Cardiac muscle cell (in vitro differentiated cells and primary cell): ENCODE measurements at places on chromosomes 1 and 21. TPM values are rescaled to one million over a fixed set of nuclear protein-coding genes. Genes with fewer than 3 reads are reported as not detected.

DNA sequence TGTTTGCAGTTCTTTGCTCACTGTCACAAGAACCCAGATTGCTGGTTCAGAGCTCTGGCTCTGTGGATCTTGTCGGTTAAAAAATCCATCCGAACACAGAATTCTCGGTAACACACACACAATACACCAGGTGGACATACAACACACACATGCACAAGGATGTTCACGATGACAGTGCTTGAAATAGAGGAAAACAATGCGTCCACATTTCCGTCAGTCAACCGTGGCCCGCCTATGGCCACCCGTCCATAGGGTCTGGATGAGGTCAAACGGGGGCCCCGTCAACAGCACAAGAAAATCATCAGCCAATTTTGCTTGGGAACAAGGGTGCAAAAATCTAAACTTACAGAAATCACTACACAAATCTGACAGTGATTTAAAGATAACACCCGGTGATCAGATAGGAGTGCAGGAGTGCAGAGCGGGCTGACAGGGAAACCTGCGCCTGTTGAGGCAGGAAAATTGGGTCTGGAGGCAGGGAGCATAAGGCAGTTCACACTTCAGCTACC lies 50.4 kb upstream of the SLC19A1 start:
- no peak overlapping the region for H3K27ac ChIP-seq
- H3K4me1 ChIP-seq, result no peaks in the 10 kb centered on the region
- H3K4me3 ChIP-seq, result no peak overlapping the region

DNA sequence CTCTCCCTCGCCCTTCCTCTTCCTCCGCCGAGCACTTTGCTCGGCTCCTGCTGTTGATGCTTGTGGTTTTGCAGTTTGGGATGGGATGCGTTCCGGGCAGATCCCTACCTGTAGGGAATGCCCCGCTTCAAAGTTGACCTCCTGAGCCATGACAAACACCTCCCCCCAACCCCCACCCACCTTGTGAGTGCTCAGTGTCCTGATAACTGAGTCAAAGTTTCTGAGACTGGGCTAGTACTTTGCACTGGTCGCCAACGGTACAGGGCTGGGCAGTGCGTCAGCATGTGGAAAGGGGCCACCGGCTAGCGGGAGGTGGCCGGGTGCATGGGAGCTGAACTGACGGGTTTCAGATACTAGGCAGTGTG lies 771 bp downstream of the RABGAP1L start:
- no peak overlapping the region for H3K27ac ChIP-seq
- H3K4me1 ChIP-seq, result peaks cover 6% of the 10 kb centered on the region

DNA sequence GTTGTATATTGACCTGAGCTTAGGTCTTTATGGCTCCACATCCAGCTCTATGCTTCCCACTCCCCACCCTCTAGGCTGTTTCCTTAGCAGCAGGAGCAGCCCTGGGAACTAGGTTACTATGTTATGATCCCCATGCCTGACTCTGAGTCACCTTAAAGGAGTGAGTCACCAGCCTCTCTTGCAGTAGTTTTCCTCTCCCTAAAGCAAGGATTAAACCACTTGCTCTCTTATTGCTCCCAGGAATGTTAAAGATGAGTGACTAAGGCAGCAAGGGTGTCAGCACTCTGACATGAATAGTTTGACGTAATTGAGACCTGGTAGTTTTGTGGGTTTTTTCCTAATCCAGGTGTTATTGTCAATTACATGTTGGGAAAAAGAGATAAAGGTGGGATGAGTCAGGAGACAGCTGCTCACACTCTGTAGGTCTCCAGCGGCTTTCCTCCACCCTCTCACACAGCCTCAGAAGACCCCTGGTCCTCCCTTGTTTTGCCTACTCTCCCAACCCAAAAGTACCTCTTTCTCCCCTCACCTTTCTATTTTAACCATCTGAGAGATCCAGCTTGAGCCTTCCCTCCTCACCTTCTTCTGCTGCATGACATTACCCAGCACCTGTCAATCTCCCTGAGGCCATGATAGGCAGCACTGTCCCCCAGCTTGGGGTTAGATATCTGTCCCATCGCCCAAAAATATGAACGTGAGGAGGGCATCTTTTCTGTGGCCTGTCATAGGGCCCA lies 369.1 kb upstream of the VAMP3 start:
- H3K27me3 ChIP-seq, result no peaks in the 10 kb centered on the region
- H3K27ac ChIP-seq, result no peak overlapping the region
- peaks cover 9% of the 10 kb centered on the region for H3K4me1 ChIP-seq
- no peak for DNase-seq
- no peaks in the 10 kb centered on the region for H3K36me3 ChIP-seq

DNA sequence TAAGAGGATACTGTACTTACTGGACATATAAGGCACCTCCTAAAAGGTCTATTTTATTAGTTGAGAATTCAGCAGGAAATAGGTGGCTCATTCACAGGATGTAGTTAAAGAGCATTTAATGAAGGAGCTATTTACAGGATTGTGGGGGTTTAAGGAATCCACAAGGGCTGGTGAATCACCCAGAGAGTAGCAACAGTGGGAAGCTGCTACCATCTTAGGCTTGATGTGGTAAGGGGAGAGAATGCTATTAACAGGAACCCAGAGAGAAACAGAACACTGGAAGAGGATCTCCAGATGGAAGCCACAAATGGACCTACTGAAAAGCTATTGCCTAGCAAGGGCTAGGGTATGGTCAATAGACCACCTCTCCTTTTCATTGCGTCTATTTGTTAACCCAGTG lies 52.0 kb upstream of the COL11A1 start:
- H3K27me3 ChIP-seq, result no peaks in the 10 kb centered on the region
- no peak overlapping the region for H3K27ac ChIP-seq
- no peak for DNase-seq
- H3K4me3 ChIP-seq, result no peak overlapping the region

- peaks cover 70% of the 10 kb centered on the region for H3K4me1 ChIP-seq
- peak overlapping the region; percentile 91 for H3K27ac ChIP-seq
- H3K4me3 ChIP-seq, result no peak overlapping the region
Observed at GRCh38 chr1:226660410-226661182, 78.5 kb downstream of the ITPKB start.

- H3K4me3 ChIP-seq, result no peak overlapping the region
- peaks cover 36% of the 10 kb centered on the region for H3K27me3 ChIP-seq
- H3K4me1 ChIP-seq, result no peaks in the 10 kb centered on the region
Observed at GRCh38 chr1:85041793-85042192, 6.5 kb downstream of the MCOLN3 start.

- H3K4me3 ChIP-seq, result no peak overlapping the region
- peaks cover 3% of the 10 kb centered on the region for H3K4me1 ChIP-seq
- peak; percentile 71 for DNase-seq
- peak overlapping the region; percentile 0 for H3K27ac ChIP-seq
- no peaks in the 10 kb centered on the region for H3K27me3 ChIP-seq
- no peaks in the 10 kb centered on the region for H3K36me3 ChIP-seq
Observed at GRCh38 chr1:170929835-170930554, 5.3 kb upstream of the MROH9 start.

GRCh38 chr21:44473915-44474555 lies 18.7 kb downstream of the LRRC3 start:
- no peak overlapping the region for H3K4me3 ChIP-seq
- H3K27me3 ChIP-seq, result no peaks in the 10 kb centered on the region
- H3K36me3 ChIP-seq, result no peaks in the 10 kb centered on the region
- no peak for DNase-seq

DNA sequence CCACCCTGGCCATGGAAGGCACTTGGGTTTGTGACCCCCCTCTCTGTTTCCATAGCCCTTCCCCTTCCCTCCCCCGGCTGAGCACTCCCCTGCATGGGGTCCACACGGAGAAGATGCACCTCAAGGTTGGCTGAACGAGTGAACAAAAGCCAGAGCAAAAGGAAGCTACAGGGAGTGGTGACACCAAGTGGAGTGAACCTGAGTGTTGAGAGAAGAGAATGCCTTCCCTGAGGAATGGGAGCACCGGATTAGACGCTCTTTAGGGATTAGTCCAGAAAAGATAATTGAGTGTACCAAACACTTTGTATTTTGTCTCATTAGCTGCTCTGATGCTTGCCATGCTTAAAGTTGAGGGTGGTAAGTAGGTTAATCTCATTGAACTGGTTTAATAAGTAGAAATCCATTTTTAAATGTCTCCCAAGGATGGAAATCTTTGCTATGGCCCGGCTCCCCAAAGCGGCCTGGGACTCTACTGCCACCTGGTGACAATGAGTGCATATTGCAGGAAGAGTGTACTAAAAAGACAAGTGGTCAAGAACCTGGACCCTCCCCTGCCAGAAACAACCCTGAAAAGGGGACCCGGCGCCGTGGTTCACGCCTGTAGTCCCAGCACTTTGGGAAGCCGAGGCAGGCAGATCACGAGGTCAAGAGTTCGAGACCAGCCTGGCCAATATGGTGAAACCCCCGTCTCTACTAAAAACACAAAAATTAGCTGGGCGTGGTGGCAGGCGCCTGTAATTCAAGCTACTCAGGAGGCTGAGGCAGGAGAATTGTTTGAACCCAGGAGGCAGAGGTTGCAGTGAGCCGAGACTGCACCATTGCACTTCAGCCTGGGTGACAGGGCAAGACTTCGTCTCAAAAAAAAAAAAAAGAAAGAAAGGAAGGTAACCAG lies 150.6 kb upstream of the ZC3H12A start:
- H3K4me1 ChIP-seq, result no peaks in the 10 kb centered on the region
- H3K27ac ChIP-seq, result no peak overlapping the region
- peak; percentile 29 for DNase-seq
- H3K4me3 ChIP-seq, result no peak overlapping the region
- no peaks in the 10 kb centered on the region for H3K27me3 ChIP-seq

DNA sequence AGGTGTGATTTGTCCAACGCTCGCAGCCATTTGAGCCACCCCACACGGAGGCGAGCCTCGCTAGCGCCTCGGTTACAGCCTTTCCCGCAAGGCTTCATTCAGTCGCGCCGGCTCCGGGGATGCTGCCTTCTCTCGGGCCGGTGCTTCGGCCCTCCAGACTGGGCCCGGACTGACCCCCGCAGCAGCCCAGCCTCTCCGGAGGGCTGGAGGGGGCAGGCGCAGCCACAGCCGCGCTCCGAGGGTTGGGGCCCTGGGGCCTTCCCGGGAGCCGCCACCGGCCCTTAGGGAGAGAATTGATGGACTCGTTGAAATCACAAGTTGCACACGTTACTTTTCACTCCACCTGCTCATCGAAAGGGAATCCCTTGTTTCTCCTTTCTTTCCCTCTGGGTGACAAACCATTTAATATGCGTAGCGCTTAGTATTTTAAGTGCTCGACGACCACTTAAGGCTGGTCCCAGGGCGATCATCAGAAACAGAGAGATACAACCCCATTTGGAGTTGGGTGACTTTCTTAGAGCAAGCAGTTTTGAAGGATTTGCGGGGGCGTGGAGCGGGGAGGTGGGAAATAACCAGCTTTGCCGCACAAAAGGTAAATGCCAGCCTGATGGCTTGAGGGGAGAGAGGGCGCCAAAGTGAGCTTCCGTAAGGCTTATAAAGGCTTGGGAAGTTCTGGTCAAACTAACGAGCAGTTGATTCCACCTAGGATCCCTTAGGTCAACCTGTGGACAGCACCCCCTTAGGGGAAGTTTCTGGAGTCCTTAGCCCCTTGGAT lies 24.6 kb upstream of the ENAH start:
- DNase-seq, result no peak
- H3K36me3 ChIP-seq, result no peaks in the 10 kb centered on the region
- H3K4me3 ChIP-seq, result no peak overlapping the region
- peaks cover 18% of the 10 kb centered on the region for H3K27me3 ChIP-seq

- H3K4me1 ChIP-seq, result peaks cover 13% of the 10 kb centered on the region
- H3K4me3 ChIP-seq, result no peak overlapping the region
- H3K27me3 ChIP-seq, result peaks cover 16% of the 10 kb centered on the region
- peak; percentile 37 for DNase-seq
- H3K27ac ChIP-seq, result peak overlapping the region; percentile 60
- no peaks in the 10 kb centered on the region for H3K36me3 ChIP-seq
Observed at GRCh38 chr1:109198043-109198695, 15.5 kb upstream of the SARS1 start.

GRCh38 chr1:3069491-3070308 lies 697 bp downstream of the PRDM16 start:
- peaks cover 80% of the 10 kb centered on the region for H3K27me3 ChIP-seq
- DNase-seq, result peak; percentile 88
- peak overlapping the region; percentile 82 for H3K4me3 ChIP-seq
- no peaks in the 10 kb centered on the region for H3K36me3 ChIP-seq
- peaks cover 49% of the 10 kb centered on the region for H3K4me1 ChIP-seq

DNA sequence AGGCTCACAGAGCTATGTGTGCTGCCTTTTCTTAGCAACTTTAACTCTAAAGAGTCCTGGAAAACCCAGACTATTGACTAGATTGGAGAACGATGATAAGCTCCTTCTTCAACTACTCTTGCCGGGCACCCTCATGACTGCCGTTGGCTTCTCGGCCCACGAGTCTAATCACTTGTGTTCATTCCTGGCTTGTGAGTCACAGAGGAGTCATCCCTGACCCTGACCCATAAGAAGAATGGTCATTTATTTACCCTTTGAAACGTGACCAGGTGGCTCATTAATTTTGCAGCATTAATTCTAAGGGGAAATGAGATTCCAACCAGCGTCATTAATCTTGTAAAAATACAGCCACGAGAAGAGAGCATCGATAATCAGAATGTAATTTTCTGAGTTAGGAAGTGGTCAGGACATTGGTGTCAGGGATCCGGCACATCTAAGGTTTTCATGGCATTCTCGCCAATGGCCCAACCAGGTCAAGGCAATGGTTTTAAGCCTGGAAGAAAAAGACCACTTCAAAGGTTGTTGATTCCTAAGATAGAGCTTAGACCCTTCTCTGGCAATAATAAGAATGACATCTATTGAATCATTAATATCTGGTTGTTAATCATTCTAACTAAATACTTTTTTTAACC lies 183.6 kb upstream of the RUNX1 start:
- H3K4me3 ChIP-seq, result no peak overlapping the region
- no peaks in the 10 kb centered on the region for H3K4me1 ChIP-seq
- H3K27me3 ChIP-seq, result peaks cover 6% of the 10 kb centered on the region
- DNase-seq, result peak; percentile 81
- H3K36me3 ChIP-seq, result no peaks in the 10 kb centered on the region
- H3K27ac ChIP-seq, result no peak overlapping the region

DNA sequence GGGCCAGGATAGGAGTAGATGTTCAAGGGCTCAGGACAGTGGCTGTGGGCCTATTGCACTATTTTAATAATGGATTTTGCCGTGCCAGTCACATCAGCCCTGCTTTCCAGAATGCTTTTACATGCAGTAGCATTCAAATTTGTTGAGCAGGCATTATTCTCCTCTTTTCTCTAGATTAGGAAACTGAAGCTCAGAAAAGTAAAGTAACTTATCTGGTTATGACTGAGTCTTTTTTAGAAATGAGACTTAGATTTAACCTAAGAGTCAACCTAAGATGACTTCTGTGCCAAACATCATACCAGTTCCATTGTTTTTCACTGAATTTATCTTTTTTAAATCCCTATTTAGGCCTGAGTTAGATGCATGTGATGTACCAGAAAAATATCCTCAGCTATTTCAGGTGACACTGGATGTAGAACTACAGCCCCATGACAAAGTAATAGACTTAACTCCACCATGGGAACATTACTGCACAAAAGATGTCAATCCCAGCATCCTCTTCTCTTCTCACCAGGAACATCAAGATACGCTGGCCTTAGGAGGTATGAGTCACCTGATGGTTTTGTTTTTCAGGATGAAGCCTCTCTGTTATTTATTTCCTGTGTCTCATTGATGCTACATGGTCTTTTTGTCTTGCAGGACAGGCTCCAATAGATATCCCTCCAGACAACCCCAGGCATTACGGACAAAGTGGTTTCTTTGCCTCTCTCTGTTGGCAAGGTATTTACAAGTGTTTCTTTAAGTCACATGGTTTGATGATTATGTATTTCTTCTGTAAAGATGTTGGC lies 31.4 kb upstream of the LEPR start:
- H3K27ac ChIP-seq, result no peak overlapping the region
- DNase-seq, result no peak
- H3K36me3 ChIP-seq, result peaks cover 84% of the 10 kb centered on the region

Gene ARHGEF16
- total RNA-seq, result 7.2 and 11.8 TPM in 2 replicates

Gene HP1BP3
- 144 and 178 TPM in 2 replicates for total RNA-seq

Gene NUP210L
- 0.18 TPM in 1 of 2 replicates, not detected in the other for total RNA-seq

Gene PRSS38
- total RNA-seq, result not detected in 2 replicates
